CD4-positive, alpha-beta T cell (primary cell): ENCODE measurements at places on chromosomes 5 and 9. TPM values are rescaled to one million over a fixed set of nuclear protein-coding genes. Genes with fewer than 3 reads are reported as not detected.

Gene ANKRD18A
- total RNA-seq = 7.2 TPM

Gene PRUNE2
- total RNA-seq = not detected

Gene CCIN
- 0.36 TPM for total RNA-seq

Gene PCDHB12
- not detected for total RNA-seq

Gene PPIC
- total RNA-seq = not detected

Gene SLIT3
- not detected for total RNA-seq

DNA sequence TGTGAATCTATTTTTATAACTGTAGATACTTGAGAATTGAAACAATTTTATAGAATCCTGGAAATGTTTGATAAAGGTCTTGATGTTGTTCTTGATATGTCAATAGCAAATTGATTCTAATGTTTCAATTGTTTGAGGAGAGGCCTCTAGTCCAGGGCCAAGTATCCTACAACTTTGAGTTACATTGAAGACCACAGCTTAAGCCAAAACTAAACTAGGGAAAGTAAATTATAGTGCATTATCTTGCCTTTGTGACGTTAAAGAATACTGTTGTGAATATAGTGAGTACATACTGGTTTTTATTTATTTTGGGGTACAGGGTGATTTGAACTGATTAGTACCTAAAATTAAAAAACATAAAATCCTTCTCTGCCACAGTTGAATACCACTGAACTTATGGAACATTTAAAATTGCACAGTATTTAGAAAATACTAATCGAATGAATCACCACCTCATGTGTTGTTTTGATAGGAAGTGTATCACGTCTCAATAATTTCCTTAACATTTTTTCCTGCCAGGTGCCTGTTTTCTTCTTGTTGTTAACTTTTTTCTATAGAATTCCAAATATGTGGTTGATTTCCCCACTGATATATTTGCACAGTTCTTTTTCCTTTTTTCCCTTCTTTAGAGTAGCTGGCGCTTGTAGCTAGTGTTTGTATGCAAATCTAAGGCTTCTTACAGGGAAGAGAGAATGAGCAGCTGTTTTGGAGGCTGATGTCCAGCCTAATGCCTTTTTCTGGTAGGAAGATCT is 12.5 kb downstream of the ARHGEF28 start:
- no peaks in the 10 kb centered on the region for H3K4me1 ChIP-seq
- no peak for DNase-seq
- H3K4me3 ChIP-seq = no peak overlapping the region
- H3K36me3 ChIP-seq = no peaks in the 10 kb centered on the region
- peaks cover 7% of the 10 kb centered on the region for H3K27me3 ChIP-seq
- no peak overlapping the region for H3K27ac ChIP-seq

DNA sequence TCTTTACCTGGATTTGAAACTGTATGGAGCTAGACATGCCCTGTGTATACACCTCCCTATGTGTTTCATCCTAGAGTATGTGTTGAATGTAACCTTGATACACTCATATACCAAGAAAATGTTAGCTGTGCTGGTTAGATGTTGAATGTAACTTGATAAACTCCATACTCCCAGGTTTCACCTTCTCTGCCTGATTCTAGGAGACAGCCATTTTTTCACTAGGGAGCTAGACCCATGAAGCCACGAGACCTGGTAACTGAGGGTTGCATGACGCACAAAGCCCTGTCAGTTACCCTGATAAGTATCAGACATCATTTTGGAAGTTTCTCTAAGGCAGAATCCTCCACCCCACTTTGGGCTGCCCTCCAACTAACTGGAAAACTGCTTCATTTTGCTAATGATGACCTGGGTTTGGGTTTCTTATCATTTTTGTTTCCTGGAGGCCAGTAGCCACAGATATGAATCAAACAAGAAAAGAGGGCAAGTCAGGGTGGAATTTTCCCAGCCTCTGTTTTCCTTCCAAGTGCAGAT is 478.5 kb upstream of the KIF2A start:
- H3K4me1 ChIP-seq = no peaks in the 10 kb centered on the region
- no peak for DNase-seq
- H3K36me3 ChIP-seq = no peaks in the 10 kb centered on the region
- H3K4me3 ChIP-seq = no peak overlapping the region

DNA sequence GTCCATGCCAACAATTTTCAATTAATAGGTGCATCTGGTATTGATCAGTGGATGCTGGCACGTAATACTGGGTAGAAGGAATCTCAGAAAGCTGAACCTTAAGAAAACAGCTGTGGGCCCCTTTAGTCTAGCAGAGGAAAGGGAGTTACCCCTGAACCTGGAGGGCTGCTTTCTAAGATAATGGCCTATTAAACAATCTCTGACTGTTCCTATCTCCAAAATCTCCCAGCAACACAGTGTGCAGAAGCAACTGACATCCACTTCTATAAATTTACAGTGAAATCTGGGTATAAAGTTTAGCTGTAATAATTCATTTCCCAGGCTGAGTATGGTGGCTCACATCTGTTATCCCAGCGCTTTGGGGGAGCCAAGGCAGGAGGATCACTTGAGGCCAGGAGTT is 198.8 kb downstream of the MAPKAP1 start:
- H3K4me3 ChIP-seq = no peak overlapping the region
- no peak for DNase-seq
- H3K27me3 ChIP-seq = no peaks in the 10 kb centered on the region
- H3K36me3 ChIP-seq = peaks cover 9% of the 10 kb centered on the region

DNA sequence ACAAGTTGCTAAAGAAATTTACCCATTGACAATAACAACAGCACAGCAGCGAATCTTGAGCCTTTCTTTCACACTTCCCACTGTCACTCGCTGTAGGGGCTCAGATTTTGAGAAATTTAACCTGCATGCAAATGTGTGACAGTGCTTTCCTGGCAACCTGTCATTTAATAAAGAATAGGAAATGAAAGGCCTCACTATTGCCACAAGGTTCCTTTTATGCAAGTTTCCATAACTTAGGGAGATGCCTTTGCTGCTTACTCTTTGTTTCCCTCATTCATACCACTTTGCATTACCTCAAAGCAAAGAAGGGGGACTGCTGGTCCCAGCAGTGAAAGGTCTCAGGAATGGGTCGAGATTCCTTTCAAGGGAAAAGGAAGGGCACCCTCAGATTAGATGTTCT is 49.5 kb downstream of the PTCD2 start:
- H3K27ac ChIP-seq = no peak overlapping the region
- no peak for DNase-seq
- no peaks in the 10 kb centered on the region for H3K27me3 ChIP-seq
- H3K36me3 ChIP-seq = no peaks in the 10 kb centered on the region

DNA sequence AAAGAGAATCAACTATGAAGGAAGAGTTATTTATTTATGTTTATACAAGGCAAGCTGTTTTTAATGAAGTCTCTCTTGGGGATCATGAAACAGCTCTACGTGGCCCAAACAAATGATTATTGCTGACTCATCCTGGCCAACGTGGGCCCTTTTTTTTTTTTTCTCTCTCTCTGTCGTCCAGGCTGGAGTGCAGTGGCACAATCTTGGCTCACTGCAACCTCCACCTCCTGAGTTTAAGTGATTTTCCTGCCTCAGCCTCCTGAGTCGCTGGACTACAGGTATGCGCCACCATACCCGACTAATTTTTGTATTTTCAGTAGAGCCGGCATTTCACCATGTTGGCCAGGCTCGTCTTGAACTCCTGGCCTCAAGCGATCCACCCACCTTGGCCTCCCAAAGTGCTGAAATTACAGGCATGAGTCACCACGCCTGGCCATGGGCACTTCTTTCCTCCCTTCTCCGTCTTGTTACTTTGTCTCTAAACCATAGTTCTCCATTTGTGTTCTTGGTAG is 98.3 kb downstream of the BASP1 start:
- no peaks in the 10 kb centered on the region for H3K36me3 ChIP-seq
- H3K27ac ChIP-seq = no peak overlapping the region
- no peak overlapping the region for H3K4me3 ChIP-seq
- no peaks in the 10 kb centered on the region for H3K4me1 ChIP-seq

- no peak overlapping the region for H3K27ac ChIP-seq
- no peak for DNase-seq
- H3K36me3 ChIP-seq = no peaks in the 10 kb centered on the region
These were observed 1018.4 kb upstream of the ARRDC3 start for GRCh38 chr5:92401492-92401891.

DNA sequence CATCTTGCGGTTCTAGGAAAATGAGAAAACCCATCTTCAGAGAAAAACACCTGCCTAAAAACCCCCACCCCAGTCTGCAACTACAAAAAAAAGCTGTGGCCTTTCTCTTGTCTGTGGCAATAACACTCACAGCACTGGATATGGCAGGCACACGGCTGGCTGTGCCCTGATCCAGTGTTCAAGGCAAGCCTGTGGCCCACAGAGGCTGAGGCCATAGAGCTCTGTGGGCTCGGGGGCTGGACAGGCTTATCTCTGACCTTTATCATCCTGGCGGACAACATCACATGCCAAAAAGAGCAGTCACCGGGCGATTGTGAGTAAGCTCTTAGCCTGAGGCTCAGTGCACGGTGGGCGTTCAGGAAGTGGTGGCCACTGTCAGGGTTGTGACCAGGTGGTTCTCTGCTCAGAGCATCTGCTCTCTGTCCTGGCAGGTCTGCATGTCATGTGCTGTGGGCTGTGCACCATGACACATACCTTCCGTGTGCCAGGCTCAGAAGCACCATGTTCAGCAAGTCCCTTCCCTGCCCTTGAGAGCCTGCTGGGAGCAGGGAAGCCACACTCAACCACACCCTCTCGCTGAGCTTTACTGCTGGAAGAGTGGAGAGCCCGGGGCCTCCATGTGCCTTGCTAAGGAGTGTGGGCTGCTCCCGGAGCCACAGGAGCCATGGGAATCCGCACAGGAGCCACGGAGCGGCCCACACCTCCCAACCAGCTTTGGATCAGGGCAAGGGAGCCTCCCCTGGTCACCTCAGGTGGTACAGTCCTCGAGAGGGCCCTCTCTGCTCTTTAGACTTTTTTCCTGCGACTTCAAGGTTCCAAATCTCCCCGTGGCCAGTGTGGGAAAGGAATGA is 34.6 kb upstream of the WDR38 start:
- H3K27me3 ChIP-seq = no peaks in the 10 kb centered on the region
- no peak overlapping the region for H3K4me3 ChIP-seq
- H3K4me1 ChIP-seq = peaks cover 4% of the 10 kb centered on the region
